Thoracic aorta (tissue), 2 donors: ENCODE measurements at places on chromosomes 12 and 14. TPM values are rescaled to one million over a fixed set of nuclear protein-coding genes. Genes with fewer than 3 reads are reported as not detected.

DNA sequence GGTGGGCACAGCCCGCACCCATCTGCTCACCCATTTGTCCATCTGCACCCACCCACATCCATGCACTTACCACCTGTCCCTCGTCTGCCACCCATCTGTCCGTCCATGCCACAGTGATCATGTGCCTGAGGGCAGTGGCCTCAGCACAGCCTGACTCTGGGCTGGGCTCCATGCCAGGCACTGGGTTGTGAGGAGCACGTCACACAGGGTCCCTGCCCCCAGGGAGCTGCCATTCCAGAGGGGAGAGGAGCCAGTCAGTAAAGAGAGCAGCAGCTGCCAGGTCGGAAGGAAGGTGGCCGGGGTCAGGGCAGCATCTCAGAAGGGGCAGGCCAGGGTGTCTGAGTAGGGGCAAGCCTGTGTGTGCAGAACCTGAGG is 43.6 kb downstream of the FBRSL1 start:
- no peak for DNase-seq

The DIABLO gene
- 48.8 TPM for total RNA-seq

DNA sequence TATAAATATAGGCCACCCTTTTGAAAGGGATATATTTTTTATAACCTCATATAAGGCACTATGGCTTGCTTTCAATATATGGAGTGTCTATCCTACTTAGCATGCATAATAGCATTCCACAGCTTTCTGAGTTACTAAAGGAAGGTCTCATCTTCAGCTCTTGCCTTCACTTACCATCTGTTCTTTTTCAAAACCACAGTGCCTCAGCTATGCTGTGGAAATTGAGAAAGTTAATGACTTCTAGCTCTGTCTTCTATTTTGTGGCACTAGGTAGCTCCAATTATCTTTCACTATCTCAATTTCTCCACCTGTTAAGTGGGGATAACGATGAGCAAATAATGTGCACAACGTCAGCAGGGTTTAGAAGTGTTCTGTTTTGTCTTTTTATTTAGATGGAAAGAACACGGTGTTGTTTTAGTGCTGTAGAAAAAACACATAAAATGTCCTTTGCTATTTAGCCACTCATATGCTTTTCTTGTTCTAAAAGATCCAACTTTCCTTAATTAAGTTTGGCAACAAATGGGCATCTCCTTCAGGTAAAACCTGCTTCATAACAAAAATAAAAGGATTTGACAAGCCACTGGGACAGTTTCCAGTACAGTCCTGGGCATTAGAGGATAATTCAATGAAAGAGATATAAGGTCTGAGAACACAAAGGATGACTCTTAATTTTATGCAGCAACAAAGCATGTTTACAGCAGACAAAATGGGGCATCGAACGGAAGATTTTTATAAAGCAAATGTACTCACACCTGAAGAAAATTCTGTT is 462.0 kb upstream of the SYT1 start:
- no peak for DNase-seq

DNA sequence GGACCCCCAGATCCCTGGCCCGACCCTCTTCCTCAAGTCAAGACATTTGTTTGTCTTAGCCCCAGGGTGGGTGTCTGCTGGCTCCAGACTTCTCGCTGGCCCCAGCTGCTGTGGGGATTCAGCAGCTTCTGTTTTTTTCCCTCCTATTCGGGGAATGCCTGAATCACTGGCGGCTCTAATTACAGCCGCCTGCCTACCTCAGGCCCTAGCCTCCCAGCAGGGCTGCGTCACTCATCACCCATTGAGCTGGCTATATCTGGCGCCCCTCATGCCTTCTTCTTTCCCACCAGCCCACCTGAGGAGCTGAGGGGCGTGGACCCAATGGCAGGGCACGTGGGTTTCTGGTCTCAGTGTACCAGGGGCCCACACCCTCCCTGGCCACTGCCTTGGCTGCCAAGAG is 10.1 kb downstream of the KRT80 start:
- DNase-seq, result no peak

GRCh38 chr12:60185060-60185459 is 589.2 kb downstream of the SLC16A7 start:
- no peak for DNase-seq

The DTX1 gene
- total RNA-seq, result 0.41 TPM

DNA sequence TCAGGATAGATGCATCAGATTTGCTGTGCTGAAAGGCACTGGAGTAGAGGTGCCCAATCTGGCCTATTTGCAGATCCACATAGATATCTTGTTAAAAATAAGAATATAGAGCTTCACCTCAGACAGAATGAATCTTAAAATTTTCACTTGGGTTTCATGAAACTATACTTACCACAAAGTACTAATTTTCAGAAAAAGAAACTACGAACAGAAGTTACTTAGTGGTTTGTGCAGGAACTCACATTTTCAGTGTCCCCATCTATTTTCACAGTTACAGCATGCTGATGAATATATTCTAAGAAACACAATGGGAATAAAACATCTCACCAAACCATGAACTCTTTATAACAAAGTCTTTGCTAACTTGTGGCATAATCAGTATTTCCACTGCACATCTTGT is 449.4 kb downstream of the RERGL start:
- DNase-seq, result no peak

- no peak for DNase-seq
Observed at GRCh38 chr12:8078398-8078797, 3.7 kb upstream of the NECAP1 start.

- DNase-seq, result no peak
Observed at GRCh38 chr12:47896633-47897032, 8.2 kb downstream of the VDR start.

GRCh38 chr14:101884934-101885576 is 79.3 kb upstream of the DYNC1H1 start:
- no peak for DNase-seq

GRCh38 chr12:86950444-86950843 is 694.3 kb upstream of the MGAT4C start:
- no peak for DNase-seq
